ENCODE measurements at places on chromosomes 7 and 10.

- DNase-seq: peak; percentile 21
These were observed 1.2 kb downstream of the CASD1 start for GRCh38 chr7:94510582-94511496.

DNA sequence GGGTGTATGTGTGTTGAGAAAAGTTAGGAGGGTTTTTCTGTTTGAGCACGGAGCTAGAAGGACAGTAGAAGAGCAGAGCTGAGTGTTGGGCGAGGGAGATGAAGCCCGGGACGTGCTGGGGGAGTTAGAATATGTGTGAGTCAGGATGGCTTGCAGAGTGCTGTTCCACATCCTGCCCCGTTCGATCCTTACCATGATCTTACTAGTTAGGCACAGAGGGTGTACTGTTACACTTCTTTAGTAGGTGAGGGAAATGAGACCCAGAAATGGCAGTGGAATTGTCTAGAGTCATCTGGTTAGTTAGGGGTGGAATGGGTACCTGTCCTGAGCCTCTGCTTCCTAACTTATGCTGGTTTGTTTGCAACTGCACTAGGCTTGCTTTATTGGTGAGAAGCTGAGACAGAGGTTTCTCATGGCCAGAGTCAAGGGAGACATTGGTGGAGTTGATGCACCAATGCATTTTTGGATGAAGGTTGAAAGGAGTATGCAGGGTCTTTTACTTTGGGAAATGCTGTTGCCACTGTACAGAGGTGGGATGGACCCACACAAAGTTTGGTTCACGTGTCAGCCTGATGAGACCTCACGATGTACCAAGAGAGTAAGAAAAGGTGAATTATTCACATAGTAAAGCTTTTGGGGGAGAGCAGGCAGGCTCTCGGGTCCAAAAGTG lies 42.4 kb downstream of the CCNY start:
- DNase-seq: no peak

DNA sequence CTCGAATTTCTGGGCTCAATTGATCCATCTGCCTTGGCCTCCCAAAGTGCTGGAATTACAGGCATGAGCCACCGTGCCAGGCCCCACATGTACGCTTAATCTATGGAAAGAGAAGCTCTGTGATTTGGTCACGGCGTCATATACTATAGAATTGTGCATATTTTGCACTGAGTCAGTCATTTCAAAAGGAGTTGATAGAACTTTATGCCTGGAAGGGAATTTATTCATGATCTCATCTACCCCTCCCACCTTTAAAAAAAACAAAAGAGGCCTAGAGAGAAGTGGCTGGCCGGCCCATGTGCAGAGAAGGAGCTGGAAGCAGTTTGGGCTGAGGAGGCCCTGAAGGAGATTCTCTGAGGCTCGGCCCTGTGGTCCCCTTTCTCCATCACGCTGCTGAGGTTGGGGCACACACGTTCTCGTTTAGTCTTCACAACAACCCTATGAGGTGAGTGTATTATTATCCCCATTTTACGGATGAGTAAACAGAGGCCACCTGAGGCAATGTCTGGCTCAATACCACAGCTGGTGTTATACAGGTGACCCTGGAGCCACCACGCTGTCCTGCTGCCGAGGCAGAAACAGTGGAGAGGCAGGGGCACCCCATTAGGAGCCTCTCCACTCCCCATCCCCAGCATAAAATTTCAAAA lies 47.2 kb upstream of the ZRANB1 start:
- DNase-seq: no peak

DNA sequence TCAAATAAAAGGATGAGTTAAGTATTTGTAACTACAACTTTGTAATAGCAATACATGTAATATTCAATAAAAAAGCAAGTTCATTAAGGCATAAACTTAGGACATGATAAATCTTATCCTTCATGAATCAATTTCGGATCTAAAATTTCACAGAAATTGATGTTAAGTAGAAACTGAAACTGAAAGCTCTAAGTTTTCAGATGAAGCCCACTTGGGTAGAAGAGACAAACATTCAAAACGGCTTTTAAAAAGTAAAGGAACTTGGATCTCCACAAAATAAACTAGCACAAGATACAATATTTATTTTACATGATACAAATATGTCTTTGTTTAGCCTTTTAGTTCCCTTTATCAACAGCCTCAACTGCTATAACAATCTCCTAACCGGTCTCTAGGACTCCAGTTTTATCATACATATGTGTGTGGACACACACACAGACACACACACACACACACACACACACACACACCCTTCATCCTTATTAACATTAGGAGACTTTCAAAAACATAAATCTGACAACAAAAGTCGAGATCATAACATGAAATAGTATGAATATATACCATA lies 83.7 kb downstream of the USP6NL start:
- no peak for DNase-seq

- no peak for DNase-seq
These were observed 8.3 kb downstream of the NOD1 start for GRCh38 chr7:30470163-30470770.

GRCh38 chr10:102837230-102837721 lies at the start of gene CYP17A1:
Gene CYP17A1 (minus strand): TSS chr10:102837413. CDS start chr10:102837361, 52 bp downstream.
- DNase-seq: no peak

Data from activated naive CD4-positive, alpha-beta T cell (primary cell).